Osteocyte (in vitro differentiated cells): ENCODE measurements at places on chromosomes 6 and 20. TPM values are rescaled to one million over a fixed set of nuclear protein-coding genes. Genes with fewer than 3 reads are reported as not detected.

DNA sequence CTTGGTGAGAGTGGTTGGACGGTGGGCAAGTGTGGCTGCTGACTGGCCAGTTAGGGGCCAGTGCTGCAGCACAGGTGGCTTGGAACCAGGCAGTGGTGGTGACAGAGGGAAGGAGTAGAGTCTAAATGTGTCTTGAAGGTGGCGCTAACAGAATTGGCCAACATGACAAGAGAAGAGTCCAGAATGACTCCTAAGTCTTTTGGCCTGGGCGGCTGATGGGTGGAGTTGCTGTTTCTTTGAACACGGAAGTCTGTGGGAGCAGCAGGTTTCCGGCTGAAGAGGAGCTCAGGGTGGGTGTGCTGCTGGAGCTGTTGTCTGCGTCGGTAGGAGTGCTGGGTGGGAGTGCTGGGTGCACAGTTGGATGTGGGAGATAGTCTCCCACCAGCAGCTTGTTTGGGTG is 10.1 kb downstream of the LSM14B start:
- DNase-seq, result no peak
- H3K4me3 ChIP-seq, result no peak overlapping the region
- no peak overlapping the region for H3K27ac ChIP-seq

DNA sequence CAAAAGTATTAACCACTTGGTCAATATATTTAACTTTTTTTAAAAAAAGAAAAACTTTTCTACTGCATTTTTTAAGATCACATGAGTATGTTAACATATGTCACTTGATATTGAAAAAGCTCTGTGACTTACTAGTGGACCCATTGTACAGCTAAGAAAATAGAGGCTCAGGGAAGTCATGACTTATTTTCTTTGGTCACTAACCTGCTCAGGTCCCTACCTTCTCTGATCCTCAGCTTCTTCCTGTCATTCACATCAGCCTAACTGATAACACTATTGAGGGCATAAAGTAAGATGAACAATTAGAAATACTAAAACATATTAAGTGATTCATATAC is 19.8 kb downstream of the AGPAT4 start:
- H3K4me3 ChIP-seq, result no peak overlapping the region
- peaks cover 6% of the 10 kb centered on the region for H3K36me3 ChIP-seq
- no peaks in the 10 kb centered on the region for H3K27me3 ChIP-seq

SLC16A10 gene
- total RNA-seq, result not detected in 2 replicates

DNA sequence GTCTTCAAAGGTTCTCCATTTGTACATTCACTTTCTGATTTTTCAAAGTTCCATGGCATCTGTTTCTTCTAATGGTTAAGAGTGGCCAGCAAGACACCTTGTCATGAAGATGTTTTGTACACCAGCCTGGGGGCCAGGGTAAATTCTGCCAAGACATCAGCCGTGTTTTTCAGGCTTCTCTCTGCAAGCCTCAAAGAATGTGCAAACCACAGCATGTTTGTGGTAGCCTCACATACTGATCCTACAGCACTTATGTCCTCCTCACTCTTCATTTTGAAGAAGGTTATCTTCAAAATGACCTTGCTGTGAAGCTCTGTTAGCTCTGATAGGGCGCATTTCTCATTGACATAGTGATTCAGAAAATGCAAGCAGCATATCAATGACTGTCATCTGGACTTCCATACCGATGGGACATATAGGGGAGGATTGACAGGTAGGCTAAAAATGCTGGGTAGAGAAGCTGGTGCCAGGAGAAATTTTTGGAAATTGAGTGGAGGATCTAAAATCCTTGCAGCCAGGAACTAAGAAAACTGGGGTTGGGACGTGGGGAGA is 59.3 kb upstream of the SPTLC3 start:
- H3K36me3 ChIP-seq, result no peaks in the 10 kb centered on the region
- H3K4me1 ChIP-seq, result no peaks in the 10 kb centered on the region
- no peak overlapping the region for H3K27ac ChIP-seq
- no peaks in the 10 kb centered on the region for H3K27me3 ChIP-seq

GRCh38 chr6:32370505-32370904 is 1.2 kb downstream of the TSBP1 start:
- H3K36me3 ChIP-seq, result no peaks in the 10 kb centered on the region
- H3K27ac ChIP-seq, result no peak overlapping the region
- H3K4me1 ChIP-seq, result no peaks in the 10 kb centered on the region
- H3K4me3 ChIP-seq, result no peak overlapping the region
- H3K27me3 ChIP-seq, result no peaks in the 10 kb centered on the region
